ENCODE measurements at places on chromosomes 3 and 15. TPM values are rescaled to one million over a fixed set of nuclear protein-coding genes. Genes with fewer than 3 reads are reported as not detected.
A peak's percentile ranks its signal among the peaks of the same experiment; 100 is the strongest.

The RBPMS2 gene
- 2.5 TPM for total RNA-seq

The CNTN4 gene
- total RNA-seq, result 0.19 TPM

The RBP2 gene
- not detected for total RNA-seq

The GOLGA6L7 gene
- total RNA-seq, result not detected

The WWTR1 gene
- 183 TPM for total RNA-seq

The NTRK3 gene
- total RNA-seq, result 0.41 TPM

The CPNE9 gene
- total RNA-seq, result not detected

The IGSF11 gene
- total RNA-seq, result not detected

The ARNT2 gene
- total RNA-seq, result 1.3 TPM

DNA sequence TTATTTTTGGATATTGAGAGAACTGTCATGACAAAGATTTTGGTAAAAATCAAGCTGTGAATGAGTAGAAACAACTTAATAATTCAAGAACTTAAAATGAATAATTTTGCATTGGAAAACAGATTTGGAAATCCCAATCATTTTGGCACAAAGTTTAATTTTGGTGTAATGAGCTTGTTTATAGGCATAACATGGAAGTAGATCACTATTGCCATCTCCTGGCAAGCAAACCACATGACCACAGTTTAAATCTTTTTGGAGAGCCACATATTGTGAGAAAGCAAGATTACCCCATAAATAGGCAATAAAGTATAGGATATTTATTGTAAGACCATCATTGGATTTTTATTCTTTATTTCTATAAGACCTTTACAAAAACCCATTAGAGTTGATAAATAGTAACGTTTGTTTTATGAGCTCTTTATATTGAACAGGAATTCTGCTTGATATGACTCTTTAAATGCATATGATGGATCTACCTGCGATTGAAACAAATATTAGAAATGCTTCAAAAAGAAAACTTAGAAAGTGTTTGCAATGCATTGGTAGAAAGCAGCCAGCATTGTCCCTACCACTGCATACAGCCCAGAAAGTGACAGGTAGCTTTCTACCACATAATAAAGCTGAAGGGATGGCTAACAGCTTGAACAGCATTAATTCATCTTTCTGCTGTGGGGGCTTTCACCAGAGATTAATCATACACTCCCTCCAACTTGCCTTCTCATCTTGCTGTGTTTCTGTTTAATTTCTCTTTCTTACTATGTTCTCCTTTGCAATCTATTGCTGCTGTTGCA is 766.8 kb downstream of the TBL1XR1 start:
- DNase-seq, result peak; percentile 2

DNA sequence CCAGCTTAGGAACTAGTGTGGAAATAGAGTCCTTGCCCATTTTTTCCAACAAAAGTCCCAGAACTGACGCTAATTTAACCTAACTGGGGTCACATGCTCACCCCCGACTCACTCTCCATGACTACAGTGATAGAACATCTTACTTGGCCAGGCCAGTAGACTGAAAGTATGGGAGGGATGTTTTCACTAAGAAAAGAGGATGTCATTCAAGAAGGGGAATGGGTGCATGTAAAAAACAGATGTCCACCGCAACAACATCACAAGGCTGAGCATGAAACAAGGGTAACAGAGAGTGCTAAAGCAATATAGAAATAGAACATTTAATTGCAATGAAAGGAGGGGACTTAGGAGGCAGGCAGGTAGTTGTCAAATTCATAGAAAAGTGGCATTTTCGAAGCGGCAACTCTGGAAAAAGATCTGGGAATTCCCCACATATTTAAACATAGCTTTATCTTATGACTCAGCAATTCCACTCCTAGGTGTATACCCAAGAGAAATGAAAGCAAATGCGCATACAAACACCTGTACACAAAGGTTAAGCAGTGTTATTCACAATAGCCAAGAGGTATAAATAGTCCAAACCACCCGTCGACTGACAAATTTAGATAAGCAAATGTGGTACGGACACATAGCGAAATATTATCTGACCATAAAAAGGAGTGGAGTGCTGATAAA is 41.1 kb upstream of the UBE2E2 start:
- DNase-seq, result no peak

- DNase-seq, result no peak
These were observed 12.6 kb downstream of the RBMS3 start for GRCh38 chr3:29293421-29293820.

DNA sequence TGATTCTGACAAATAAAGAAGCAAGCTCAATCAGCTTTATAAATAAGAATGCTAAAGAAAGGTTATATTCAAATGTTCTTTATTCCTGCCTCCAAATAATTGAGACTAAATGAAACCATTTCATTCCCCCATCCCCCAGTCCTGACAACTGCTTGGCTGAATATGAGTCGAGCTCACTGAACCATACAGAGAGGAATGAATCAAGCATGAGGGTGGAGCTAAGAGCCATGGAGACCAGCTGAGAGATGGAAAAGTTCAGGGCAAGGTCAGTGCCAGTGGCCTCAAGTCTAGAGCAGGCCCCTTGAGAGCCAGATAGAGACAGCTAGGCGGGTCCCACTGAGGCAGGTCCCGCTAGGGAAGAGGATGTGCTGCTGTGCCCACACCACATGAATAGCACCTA is 188.7 kb upstream of the EIF1B start:
- DNase-seq, result no peak

GRCh38 chr3:152209060-152209459 is 59.7 kb upstream of the MBNL1 start:
- DNase-seq, result no peak

DNA sequence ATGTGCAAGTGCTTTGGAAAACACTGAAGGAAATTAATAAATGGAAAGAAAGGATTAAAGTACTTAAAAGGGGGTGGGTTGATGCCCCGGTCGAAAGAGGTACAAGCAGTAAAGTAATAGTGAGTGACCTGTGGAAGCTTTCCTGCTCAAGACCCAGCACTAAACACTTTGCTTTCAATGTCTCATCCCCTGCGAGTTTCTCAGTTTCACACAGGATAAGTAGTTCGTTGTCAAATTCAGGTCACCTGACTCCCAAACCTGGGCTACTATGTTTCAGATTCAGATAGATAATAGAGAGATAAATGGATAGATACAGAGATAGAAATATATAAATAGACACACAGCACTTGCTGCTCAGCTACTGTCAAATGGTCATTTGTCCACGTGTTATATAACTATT is 19.6 kb downstream of the STAC start:
- no peak for DNase-seq

DNA sequence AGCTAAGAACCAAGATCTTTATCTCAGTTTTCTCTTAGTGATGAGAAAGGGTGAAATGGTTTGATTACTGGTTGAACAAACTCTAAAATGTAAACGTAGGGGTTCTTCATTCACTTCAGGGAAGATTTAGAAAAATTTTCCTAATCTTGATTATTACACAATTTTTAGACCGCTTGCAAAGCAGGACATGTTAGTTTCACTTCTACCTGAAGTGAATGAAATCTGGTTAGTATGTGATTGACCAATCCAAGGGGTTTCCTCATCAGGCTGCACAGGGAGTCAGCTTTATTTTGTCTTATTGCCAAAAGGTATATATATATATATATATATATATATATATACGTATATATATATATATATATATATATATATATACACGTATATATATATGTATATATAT is 740.4 kb downstream of the TUSC7 start:
- DNase-seq, result no peak

GRCh38 chr3:15094187-15094875 is 4.6 kb downstream of the RBSN start:
- no peak for DNase-seq

GRCh38 chr3:185057829-185058228 is 95.0 kb downstream of the C3orf70 start:
- no peak for DNase-seq

GRCh38 chr3:31876331-31876730 is 104.7 kb downstream of the OSBPL10 start:
- DNase-seq, result peak; percentile 27

DNA sequence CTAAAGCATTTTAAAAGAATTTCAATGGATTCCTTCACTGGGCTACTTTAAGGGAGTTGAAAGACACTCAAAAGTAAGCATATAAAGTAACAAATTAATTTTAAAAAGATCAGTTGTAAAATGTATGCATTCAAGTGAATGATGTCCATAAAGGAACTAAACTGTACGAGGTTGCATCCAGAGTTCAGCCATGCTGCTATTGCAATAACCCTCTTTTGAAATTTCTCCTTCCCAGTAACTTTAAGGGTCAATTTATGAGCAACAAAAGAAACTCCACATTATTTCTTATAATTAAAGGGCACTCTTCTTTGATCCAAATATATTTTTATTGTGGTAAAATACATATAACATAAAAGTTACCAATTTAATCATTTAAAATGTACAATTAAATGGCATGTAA is 22.9 kb downstream of the BTLA start:
- no peak for DNase-seq

DNA sequence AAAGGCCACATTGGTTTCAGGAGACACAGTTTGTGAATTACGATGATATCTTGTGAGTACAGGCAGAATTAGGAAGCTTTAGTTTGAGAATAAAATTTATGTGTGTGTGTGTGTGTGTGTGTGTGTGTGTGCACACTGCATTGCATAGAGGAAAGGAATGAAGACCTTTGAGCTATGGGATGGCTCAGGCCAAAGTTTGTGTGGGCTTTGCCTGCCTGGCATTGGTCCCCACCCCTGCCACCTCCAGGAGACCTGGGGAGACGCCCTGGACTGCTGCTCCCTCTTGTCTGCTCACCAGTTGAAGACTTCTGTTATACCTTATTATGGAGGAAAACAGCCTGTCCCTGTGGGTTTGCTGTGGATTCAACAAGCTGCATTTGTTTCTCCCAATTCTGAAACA is 37.2 kb downstream of the TIGIT start:
- no peak for DNase-seq

DNA sequence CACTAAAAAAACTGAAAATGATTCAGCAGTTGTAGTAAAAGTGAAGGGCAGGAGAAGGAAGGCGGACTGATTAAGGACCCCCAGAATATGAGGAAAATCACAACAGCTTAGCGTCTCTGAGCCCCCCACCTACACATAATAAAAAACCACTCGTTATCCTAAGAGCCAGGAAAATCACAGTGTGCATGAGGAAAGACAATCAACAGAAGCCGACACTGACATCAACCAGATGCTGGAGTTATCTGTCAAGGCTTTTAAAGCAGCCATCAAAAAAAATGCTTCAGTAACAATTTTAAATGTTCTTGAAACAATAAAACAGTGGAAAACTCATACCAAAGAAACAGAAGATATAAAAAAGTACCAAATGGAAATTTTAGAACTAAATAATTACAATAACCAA is 9.7 kb upstream of the CXCR6 start:
- no peak for DNase-seq

DNA sequence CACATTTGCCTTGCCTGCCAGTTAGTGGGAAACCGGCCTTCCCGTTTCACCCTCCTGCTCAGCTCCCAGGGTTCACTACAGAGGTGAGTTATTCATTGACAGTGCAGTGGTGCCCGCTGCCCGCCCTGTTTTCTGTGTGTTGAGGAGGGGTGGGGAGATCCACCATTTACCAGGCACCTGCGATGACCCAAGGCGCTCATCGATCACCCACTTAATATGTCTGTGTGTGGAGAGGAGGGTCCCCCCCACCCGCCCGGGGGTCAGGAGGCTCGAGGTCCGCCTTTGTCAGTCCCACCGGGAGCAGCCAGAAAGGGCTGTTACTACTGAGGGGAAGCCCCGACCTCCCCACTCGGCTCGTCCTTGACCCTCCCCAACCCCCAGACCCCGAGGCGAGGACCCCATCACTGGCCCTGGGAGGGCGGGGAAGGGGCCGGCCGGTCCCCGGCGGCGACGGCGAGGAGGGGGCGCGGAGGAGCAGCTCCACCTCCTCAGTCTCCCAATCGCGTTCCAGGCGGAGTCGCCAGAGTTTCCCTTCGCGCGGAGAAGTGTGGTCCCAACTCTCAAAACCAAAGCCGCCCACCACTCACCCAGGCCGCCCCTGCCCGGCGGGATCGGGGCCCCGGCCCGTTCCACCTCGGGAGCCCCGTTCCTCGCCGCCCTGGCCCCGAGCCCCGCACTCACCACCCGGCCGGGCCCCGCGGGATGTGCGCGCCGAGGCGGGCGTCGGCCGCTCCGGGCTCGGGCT is 1.1 kb downstream of the PLXNB1 start:
- no peak for DNase-seq

GRCh38 chr3:52892625-52893311 is 4.6 kb downstream of the STIMATE start:
- no peak for DNase-seq

- no peak for DNase-seq
These were observed 413.9 kb downstream of the EPHA3 start for GRCh38 chr3:89521328-89521727.

DNA sequence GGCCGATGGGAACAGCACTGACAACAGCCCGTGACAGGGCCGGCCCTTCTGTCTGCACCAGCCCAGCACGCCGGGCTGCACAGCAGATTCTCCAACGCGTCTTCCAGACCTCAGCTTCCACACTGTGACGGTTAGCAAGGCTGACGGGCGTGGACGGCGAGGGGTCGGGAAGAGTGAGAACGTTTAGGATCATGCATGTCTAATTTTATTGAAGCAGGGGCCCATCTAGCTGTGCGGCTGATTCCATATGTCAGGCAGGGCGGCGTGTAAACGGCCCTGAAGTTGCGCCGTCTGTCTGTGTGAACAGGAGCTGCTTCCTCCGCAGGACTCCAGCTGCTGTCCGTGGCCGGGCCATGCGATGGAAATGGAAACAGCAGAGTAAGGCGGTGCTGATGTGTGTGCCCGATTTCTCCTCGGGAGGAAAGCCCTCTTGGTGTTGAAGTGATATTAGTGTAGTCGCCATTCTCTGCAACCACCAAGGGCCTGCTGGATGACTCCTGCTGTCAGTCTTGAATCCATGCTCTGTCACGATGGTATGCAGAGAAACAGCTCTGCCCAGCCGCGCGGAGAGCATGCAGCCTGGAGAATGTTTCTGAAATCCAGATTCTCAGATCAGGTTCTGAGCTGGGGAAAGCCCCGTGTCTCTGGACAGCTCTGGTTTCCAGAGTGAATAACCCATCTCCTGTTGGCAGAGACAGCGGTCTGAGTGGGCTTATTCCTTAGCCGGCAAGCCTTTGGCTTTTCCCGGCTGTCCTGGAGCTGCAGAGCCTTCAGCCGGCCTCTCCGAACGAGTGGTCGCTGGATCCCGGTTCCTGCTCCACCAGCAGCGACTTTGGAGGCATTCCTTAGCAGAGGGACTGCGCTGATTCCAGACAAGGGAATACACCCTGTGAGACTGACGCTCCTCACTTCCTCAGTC is 158.1 kb upstream of the UBE3A start:
- no peak for DNase-seq

DNA sequence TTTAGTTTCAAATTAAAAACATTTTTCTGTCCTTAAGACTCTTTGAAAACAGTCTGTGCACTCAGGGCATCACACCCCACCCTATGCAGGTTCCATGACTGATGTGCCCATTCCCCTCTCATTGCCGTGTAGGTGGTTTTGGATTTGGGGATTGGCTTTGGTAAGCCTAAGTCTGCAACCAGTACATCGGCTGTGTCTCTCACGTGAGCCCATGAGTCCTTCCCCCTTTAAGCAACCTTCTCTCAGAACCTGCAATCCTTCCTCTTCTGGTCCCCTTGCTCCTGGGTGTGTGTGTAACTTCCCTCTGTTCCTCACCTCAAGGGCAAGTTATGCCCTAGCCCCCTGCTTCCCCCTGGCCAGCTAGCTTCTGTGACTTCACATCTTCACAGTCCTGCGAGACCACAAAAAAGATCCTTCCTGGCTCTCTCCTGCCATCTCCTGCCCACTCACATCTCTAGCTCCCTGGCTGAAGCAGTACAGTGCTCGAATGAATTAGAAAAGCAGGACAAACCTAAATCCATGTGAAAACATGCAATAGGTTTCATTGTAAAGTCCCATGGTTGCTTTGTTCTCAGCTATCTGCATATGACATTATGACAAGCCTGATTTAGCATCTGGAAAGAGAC is 126.7 kb downstream of the UACA start:
- DNase-seq, result no peak

- no peak for DNase-seq
These were observed 2.2 kb upstream of the CELSR3 start for GRCh38 chr3:48664929-48665328.
